ENCODE measurements at places on chromosomes 7 and 10.

DNA sequence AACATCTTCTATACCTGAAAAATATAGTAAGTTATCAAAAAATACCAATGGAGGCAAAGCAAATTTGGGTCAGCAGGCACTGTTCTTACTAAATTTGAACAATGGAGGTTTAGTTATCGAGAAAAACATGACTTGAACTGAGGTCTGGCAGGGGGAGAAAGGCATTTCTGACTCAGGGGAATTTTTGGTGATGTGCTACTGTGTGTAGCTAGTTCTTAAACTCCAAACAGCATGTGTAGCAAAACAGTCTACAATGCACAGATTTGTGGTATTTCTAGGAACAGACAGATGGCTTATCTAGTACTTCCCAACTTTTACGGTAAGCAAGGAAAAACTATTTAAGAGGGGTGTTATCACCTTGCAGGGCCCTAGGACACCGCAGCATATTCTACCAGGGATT lies 311.6 kb upstream of the LRRN3 start:
- DNase-seq, result no peak

- DNase-seq, result no peak
These were observed 1.8 kb downstream of the SH2D4B start for GRCh38 chr10:80539421-80540031.

DNA sequence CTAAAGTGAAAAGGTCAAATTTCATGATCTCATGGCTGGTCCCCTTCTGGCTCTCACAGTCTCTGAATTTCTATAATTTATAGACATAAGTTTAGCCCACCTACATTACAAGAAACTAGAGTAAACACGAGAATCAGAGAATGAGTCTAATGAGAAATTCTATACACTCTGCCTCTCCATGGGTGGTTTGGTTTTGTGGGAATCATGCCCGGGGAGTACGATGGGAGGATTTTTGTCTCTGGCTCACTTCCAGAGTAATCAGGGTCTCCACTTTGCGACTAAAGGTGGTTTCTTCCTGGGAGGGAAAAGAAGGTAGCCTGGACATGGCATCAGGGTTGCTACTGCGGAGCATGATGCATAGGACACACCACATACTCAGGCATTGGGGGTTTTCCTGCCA lies 69.7 kb downstream of the MRC1 start:
- DNase-seq, result no peak

- DNase-seq, result no peak
These were observed 15.0 kb downstream of the SNX8 start for GRCh38 chr7:2299131-2299829.

DNA sequence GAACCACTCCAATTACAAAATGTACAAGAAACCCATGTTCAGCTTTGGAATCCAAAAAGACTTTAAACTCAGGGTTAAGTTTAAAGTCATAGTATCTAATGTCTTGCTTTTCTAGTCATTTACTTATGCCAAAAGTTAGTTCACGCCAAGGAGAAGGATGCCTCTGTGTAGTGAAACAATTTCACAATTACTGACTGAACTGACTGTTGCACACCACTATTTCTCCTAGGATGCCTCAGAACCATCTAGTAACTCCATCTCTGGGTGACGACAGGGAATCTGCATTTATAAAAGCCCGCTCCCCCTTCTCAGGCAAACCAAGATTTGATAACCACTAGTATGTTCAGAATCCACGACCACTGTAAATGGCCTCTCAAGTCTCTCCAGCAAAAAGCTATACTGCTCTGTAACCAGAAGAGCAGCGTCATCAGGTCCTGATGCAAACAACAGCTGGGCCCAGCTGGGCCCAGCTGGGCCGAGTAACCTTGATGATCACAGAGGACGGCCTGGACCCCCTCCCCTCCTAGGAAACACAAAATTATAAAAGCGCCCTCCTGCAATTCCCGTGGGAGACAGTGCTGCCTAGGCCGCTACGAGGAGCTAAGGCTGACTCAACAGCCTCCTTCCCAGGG lies 680 bp upstream of the ADO start:
- DNase-seq, result no peak

DNA sequence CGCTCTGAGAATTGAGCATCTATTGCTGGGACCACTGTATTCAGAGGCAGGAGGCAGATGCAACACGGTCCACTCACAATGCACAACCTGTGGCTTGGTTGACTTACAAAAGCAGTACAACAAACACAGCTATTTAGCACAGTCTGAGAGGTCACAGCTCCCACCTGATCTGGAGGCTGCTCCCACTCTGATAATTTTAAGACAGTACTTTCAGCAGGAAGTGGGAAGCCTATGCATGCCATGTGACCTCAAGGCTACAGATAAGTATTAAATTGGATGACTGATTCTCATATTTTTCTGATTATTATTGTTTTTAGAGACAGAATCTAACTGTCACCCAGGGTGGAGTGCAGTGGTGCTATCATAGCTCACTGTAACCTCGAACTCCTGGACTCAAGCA lies 659.3 kb downstream of the PARD3 start:
- no peak for DNase-seq

DNA sequence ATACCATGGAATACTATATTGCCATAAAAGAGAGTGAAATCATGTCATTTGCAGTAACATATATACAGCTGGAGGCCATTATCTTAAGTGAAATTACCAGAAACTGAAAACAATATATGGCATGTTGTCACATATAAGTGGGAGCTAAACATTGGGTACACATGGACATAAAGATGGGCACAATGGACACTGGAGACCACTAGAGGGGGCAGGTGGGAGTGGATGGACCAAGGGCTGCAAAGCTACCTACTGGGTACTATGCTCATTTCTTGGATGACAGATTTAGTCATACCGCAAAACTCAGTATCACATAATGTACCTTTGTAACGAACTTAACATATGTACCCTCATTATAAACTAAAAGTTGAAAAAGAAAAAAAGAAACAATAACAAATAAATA lies 1167.6 kb downstream of the NXPH1 start:
- no peak for DNase-seq

- DNase-seq, result no peak
These were observed 167.9 kb downstream of the CPEB3 start for GRCh38 chr10:92122941-92123450.

DNA sequence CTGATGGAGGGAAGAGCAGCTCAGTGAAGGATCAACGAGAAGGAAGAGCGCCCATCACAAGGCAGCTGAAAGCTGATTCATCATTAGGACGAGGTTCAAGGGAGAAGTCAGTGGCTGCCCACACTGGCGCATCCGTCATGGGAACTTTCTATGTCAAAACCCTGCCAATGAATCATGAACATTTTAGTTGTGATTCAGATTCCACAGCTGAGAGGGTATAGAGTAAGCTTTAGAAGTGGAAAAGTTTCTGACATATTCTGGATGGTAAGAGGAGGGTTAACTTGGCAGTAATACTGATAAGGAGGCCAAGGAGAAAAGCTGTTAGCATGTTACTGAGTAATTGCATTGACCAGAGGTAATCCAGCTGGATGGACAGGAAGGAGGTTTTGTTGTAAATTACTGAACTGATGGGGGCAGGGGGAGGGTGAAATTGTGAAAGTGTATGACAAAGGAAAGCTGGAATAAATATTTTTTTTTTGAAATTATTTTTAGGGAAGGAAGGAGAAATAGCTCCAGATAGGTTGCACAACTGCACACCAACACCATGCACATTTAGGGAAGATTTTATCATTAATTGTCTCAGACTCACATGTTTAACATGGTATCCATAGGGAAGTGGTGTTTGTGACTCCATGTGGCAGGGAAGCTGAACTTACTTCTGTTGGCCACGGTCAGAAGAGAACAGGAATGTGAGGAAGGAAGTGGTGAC lies 78.3 kb upstream of the NRP1 start:
- DNase-seq, result no peak

GRCh38 chr7:111053035-111053434 lies 37.9 kb upstream of the LRRN3 start:
- DNase-seq, result no peak

DNA sequence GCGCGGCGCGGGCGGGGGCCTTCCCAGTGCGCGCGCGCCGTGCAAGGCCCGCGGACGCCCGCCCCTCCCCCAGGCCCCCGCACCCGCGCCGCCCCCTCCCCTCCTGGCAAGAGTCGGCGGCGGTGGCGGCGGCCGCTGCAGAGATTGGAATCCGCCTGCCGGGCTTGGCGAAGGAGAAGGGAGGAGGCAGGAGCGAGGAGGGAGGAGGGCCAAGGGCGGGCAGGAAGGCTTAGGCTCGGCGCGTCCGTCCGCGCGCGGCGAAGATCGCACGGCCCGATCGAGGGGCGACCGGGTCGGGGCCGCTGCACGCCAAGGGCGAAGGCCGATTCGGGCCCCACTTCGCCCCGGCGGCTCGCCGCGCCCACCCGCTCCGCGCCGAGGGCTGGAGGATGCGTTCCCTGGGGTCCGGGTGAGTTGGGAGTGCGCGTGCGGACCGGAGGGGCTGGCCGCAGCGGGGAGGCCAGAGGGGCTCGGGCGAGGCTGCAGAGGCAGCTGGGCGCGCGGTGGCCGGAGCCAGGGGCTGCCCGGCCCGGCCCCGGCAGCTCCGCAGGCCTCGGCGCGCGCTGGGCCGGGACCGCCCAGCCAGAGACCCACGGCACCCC lies at the start of gene BMPR1A:
Gene BMPR1A (plus strand): TSS at position 109 of the 602 bp plus-strand sequence. CDS start 119,400 bp downstream, outside the sequence.
- DNase-seq, result no peak

DNA sequence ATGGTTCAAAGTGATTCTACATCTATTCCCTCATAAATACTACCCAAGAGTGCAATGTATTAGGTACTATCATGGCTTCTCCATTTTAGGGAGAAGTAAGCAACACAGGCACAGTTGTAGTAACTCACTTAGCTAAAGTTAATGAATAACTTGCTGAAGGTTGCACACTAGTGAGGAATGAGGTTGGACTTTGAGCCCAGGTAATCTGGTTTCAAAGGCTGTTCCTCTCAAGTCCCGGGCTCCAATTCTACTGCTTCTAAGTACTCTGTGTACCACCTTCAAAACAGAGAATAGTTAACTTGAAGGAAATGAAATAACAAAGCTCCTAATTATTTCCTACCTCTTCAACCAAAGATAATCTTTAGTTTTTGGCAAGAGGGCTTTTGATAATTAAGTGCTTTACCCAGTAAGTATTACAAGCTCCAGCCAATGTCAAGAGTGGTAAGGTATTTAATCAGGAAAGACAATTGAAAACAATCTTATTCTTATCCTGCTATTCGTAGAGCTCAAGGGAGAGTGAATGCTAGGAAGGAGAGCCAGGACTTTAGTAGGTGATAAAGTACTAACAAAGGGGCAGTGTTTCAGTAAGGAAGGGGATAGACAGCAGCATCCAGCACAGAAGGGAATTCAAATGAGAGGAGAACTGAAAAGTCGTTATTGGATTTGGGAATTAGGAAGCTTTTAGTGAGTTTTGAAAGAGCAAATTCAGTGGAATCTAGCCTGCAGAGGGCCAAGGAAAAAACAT lies 158.2 kb upstream of the PTPRZ1 start:
- DNase-seq, result no peak

- no peak for DNase-seq
These were observed 143.8 kb upstream of the BMPER start for GRCh38 chr7:33761449-33762080.

GRCh38 chr7:28272461-28272877 lies 91.9 kb upstream of the JAZF1 start:
- peak; percentile 35 for DNase-seq

GRCh38 chr10:119377958-119378736 lies 164.4 kb downstream of the RGS10 start:
- no peak for DNase-seq

GRCh38 chr7:55970978-55971377 lies 6.6 kb downstream of the NIPSNAP2 start:
- DNase-seq, result no peak

DNA sequence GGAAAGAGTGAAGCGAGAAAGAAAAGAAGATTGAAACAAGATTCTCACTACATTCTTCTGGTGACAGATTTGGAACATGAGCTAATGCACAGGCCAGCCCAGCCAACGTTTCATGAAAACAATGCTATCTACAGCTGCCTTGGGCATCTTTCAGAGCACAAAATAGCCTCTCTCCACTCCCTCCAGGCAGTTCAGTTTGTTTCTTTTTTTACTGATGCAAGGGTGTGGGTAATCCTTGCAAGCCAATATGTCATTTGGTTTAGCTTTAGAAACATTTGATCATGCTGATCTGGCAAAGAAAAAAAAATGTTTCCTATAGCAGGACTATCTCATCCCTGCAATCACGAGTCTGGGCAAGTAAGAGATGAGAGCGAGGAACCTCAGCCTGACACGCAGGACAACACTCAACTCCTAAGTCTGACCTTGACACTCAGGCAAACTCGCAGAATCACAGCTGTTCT lies 35.9 kb downstream of the SVIL start:
- DNase-seq, result no peak

GRCh38 chr10:83214136-83214535 lies 925.2 kb upstream of the GHITM start:
- no peak for DNase-seq

Data from CD4-positive, alpha-beta T cell treated with Interleukin-10 for 1 hour (primary cell).